ENCODE measurements at places on chromosomes 2 and 18.

DNA sequence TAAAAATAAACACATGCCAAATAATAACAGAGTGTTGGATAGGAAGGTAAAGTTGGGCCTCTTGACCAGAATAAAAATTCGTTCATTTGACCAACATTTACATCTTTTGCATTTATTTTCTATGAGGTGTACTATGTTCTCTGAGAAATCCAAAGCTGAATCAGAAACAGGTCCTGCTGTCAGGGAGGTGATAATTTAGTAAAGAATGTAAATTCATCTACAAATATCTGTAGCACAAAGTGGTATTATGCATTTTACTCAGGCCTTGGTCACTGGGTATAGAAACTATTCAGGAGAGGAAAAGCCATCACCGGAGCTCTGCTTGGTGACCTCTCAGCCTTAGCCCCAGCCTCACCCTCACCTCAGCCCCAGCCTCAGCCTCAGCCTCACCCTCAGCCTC lies 208.9 kb downstream of the SPP2 start:
- no peak for DNase-seq

GRCh38 chr18:75507636-75508035 lies 80.1 kb upstream of the SMIM21 start:
- no peak for DNase-seq

- DNase-seq = no peak
Observed at GRCh38 chr18:35086704-35087103, 45.5 kb downstream of the MAPRE2 start.

GRCh38 chr18:37546272-37546537 lies 19.4 kb downstream of the CELF4 start:
- no peak for DNase-seq

GRCh38 chr2:160305081-160305750 lies 105.1 kb upstream of the ITGB6 start:
- DNase-seq = no peak

GRCh38 chr2:159134979-159135378 lies 151.5 kb downstream of the WDSUB1 start:
- no peak for DNase-seq

DNA sequence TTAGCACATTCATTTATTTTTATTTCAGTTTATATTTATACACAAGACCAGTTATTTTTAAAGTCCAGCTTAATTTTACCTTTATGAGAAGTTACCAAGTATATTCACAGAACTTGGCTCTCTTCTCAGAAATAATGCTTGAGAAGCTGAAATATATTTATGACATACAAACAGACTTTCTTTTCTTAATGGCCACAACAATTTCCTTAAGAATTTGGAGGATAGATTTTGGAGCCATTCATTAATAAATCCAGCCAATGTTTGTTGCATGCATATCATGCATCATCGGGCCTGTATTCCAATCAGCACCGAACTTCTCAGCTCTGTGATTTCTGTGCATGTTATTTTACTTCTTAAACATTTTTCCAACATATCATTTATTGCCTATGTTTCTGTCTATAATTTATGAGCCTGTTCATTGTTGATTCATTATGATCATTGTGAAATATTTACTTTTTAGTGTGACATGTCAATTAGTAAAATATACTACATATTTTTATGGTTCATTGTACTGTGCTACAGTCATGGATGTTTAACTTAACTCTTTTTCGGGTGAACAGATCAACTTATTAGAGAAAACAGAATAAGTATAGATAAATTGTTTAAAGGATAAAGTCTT lies 3.5 kb downstream of the GULP1 start:
- no peak for DNase-seq

DNA sequence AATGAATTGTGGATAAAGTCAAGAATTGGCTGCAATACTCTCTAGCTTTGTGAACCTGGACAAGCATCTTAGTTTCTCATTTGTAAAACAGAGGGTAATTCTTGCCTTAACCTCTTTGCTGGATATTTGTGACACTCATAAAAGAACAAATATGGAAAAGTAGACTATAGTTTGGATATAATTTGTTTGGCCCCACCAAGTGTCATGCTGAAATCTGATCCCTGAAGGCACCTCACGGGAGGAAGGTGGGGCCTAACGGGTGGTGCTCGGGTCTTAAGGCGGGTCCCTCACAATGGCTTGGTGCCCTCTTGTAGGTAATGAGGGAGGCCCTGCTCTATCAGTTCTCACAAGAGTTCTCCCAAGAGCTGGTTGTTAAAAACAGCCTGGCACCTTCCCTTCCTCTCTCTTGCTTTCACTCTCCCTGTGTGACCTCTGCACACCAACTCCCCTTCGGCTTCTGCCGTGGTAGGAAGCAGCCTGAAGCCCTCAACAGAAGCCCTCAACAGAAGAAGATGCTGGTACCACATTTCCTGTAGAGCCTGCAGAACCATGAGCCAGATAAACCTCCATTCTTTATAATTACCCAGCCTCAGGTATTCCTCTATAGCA lies 37.4 kb downstream of the ARL4C start:
- DNase-seq = no peak

DNA sequence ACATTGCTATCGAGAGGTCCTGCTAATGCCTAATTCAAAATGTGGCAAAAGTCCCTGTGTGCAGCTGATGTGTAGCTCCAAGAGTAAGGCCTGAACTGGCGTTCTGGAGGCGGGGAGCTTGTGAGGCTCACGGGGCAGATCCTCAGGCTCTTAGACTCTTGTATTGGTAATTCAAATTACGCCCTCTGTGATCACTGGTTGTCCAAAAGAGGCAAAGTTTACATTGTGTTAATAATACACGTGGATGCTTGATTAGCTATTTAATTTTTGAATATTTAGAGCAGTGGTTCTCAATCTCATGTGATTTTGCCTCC lies 12.4 kb upstream of the CRYGA start:
- DNase-seq = no peak

DNA sequence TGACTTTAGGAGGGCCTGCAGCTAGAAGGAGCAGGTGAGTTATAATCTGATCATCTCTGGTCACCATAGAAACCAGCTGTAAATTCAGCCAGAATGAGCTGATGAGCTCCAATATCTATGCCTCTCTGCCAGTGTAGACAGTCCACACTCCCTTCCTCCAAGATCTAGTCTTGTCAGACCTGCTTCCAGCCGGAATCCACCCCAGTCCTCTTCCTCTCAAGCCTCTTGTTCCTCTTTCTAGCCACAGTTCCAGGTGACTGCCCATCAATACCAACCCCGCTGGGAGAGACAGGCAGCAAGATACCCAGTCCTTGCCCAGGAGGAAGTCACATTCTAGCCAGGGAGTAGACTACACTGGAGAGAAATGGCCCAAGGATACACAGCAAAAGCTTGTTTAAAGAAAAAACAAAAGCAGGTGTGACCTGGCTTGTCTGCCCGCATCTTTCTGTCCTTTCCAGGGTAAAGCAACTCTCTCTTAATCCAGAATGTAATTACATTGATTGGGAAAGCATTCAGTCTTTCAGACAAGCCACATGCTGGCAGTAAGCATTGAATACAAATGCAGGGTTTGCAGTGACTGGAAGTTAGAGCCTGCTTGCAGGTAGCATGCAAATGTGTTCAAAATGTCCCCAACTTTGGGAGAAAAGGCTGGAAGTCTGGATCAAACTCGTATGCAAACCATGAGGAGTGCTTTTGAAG lies 9.0 kb upstream of the SLC35F6 start:
- DNase-seq = no peak

GRCh38 chr2:232448304-232448690 lies 7.7 kb upstream of the ALPI start:
- DNase-seq = no peak

GRCh38 chr2:38115216-38116032 lies 39.5 kb upstream of the CYP1B1 start:
- DNase-seq = peak; percentile 97

DNA sequence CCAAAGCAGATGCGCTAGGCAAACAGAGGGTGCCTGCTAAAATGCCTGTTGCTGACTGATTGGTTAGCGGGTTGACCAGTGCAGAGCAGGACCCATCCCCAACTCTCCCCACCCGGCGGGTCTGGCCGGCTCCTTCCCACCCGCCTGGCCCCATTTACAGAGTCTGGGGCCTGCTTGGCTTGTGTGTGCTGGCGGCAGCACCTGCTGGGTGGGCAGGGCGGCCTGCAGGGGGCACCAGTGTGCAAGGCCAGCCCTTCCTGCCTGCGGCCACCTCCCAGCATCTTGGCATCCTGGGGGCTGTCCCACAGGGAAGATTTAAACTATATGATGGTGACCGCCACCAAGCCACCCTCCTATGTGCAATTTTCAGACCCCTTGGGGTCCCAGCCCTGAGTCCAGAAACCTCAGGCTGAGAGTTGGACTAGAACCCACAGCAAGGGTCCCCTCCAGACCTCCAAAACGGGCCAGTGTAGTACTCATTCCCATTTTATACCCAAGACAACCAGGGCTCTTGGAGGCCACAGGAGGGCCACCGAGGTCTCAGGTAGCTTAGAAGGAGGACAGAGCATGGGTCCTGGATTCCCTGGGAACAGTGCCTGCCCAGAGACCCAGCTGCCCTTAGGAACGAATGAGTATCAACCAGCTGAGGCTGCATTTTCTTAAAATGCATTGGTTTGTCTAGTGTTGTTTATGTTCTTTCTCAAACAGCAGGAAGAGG lies 173.6 kb downstream of the SMAD7 start:
- no peak for DNase-seq

DNA sequence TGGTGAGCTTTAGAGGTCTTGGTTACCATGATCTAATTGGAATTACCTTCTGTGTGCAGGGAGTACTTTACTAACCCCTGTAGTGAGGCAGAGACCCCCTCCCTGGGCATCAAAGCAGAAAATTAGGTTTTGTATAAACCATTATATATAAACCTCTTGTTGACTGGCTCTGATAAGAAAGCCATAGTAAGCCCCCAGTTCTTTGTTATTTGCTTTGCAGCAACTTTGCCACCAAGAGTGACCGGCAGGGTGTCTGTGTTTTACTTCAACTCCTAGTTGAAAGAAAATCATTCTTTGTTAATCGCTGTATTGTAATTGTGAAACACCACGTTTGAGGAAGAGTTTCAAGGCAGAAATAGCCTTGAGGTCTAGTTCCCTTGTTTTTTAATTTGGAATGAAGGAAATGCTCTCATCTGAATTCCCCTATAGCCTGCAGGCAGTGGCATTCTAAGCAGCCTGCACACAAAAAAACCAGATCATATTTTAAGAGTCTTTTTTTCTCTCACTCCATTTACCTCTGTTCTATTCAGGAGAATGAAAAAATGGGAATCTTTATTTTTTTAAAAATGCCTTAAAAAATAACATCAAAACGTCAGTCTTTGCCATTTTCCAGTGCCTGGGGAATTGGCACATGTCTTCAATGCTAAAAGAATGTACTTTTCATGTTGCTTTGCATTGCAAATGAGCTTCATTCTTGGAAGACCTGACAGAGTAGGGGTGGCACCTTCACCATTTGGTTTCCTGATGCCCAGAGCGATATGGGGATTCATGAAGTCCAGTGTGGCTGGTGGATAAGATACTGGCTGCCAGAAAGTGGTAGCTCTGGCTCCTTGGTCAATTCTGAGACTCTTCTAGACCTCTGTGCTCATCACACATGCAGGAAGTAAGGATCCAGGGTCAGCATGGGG lies 338.1 kb downstream of the SLC4A3 start:
- DNase-seq = no peak

DNA sequence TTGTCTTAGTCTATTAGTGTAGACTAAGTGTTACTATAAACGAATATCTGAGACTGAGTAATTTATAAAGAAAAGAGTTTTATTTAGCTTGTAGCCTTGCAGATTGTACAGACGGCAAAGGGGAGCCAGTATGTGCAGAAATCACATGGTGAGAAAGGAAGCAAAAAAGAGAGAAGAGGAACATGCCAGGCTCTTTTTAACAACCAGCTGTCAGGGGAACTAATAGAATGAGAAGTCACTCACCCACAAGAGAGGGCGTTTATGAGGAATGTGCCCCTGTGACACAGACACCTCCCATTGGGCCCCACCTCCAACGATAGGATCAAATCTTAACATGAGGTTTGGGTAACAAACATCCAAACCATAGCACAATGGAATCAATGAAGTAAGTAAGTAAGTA lies 20.6 kb upstream of the ZNF804A start:
- peak; percentile 36 for DNase-seq

DNA sequence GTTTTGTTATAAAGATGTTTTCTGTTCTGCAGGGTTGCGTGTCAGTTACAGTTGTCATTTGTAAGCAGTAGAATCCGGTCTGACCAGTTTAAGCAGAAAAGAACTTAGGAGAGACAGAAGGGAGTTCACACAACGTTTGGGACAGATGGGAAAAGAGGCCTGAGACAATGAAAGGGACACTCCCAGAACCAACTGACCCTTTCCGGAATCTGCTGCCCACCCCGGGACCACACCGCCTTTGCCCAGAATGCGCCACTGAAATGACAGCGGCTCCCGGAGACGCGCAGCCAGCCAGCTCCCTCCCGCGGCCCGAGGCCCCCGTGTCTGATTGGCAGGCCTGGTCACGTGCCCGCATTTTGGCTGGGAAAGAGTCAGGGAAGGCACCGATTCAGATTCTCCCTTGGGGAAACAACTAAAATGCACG lies 244.6 kb downstream of the BCL2 start:
- peak; percentile 77 for DNase-seq

DNA sequence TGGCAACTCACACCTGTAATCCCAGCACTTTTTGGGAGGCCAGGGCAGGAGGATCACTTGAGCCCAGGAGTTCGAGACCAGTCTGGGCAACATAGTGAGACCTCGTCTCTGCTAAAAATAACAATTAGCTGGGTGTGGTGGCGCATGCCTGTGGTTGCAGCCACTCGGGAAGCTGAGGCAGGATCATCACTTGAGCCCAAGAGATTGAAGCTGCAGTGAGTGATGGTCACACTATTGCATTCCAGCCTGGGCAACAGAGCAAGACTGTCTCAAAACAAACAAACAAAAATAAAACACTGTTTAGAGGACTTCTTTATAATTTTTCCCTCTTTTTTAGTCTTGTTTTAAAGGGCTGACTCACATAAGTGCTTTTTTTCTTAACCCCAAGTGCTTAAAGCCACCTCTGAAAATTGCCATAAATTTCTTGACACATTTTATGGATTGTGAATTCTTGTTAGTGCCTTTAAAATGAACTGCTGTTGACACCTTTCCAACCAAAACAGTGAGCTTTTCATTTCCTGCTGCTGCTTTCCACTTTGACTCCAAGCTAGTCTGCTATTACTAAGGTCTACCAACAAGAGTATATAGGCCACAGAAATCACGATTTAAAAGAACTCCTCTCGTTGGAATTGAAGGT lies 41.7 kb downstream of the CYP20A1 start:
- no peak for DNase-seq
